Activated CD4-positive, alpha-beta T cell treated with anti-CD3 and anti-CD28 coated beads, Interleukin-2, amount 50 U/mL, for 16 hours (primary cell): ENCODE measurements at places on chromosomes 2 and 18.

DNA sequence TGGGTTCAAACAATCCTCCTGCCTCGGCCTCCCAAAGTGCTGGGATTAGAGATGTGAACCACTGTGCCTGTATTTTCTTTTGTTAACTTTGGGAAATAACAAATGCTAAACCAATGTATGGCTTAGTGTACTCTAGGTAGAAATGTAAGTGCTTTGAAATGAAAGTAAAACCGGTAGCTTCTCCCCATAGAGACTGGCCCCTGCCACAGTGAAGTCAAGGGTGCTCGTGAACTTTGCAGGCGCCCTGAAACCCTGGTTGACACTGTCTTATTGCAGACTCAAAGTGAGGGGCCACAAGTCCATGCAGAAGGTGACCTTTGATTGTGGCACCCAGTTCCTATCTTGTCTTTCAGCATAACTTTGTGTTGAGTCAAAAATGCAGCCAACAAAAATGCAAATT lies 24.2 kb upstream of the MTCL1 start:
- no peak for DNase-seq

DNA sequence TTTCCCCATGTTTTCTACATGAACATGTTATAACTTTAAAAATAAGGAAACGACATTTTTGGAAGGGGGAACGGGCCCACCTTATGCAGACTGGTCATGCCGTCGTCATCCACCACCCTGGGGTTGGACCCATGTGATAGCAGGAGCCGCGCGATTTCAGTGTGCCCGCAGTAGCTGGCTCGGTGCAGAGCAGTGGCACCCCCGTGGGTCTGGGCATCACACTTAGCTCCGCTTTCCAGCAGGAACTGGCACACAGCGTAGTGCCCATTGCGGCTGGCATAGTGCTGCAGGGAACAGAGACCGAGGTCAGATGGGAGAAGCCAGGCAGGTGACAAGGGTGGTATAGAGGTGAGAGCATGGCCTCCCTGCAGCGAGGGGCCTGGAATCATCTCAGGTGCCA lies 4.5 kb downstream of the ANKRD39 start:
- no peak for DNase-seq

GRCh38 chr2:154392256-154392655 lies 306.2 kb upstream of the KCNJ3 start:
- DNase-seq: no peak

DNA sequence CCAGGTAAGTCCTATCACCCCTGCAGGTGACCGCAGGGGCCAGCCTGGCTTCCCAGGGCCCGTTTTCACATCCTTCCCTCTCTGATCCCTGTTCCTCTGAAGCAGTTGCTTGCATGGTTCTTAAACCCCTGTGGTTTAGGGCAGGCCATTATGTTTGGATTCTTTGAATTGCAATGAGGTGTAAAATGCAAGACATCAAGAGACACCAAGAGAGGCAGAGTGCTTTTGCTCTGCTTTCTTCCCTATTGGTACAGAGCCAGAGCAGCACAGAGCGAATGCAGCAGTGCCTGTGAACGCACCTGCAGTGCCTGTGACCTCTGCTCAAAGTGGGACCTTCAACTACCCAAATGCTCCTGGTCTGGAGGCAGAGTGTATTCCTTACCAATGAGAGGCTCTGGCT lies 7.6 kb downstream of the RFX8 start:
- DNase-seq: no peak

GRCh38 chr18:49161627-49162026 lies 210.9 kb upstream of the SMAD7 start:
- DNase-seq: peak; percentile 92

DNA sequence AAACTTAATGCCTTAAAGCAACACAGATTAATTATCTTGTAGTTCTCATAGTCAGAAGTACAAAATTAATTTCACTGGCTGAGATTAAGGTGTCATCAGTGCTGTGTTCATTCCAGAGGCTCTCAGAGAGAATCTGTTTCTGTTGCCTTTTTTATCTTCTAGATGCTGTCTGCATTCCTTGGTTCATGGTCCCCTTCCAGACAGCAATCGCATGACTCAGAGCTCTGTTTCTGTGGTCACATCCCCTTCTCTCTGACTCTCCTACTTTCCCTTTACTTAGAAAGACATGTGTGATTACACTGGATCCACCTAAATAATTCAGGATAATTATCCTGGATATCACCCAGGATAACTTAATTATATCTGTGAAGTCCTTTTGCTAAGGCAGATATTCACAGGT lies 148.6 kb downstream of the MAIP1 start:
- DNase-seq: no peak

DNA sequence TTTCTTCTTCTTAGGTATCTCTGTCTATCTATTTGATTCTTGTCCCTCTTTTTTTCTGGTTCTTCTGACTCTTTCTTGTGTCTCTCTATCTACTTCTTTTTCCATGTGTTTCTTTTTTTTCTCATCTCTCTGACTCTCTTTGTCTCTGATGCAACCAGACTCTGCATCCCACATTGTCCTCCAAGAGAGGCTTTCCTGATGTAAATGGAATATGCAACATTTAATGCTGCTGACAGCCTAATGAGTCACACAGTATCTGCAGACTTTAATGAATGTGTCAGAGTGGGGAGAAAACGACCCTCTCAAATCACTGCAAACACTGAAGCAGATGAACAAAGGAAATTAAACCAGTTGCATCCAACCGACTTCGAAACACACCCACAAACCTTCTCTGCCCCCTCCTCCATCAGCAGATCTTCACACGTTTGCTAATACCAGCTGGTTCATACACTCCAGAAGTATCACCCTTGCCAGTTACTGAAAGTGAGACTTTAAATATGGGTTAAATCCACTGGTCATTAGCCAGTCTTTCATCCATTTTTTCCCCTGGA lies 351.5 kb downstream of the TXNL1 start:
- DNase-seq: no peak

GRCh38 chr2:39013871-39014270 lies 107.0 kb downstream of the SOS1 start:
- no peak for DNase-seq

DNA sequence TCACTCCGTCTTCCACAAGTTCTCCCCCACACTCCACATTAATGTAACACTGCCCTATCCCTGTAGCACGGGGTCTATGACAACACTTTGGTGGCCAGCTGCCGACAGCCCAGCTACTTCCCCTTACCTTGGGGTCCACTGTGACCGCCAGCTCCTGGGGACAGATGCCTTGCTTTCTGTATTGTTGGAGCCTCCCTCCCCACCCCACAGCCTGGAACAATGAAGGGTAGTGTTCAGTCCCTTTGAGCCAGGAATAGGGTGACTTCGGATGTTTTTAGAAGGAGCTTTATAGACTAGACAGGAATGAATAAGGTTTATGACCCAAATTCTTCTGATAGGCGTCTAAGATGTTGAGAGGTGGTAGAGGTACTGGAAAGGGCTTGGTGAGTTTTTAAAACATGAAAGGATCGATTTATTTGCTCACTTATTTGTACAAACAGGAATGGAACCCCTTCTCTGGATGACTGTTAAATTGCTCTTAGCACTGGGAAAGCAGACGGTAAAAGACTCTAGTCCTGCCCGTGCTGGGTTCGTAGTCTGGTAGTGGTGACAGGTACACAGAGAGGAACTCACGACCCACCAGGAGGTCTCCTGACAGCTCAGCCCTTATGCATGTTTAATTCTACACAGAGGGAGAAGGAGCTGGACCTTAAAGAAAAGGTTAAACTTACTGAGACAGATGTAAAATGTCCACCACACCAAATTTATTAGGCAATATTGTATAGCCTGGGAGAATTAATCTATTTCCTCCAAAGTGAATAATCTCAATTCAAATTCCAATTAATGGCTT lies 90.9 kb downstream of the MYCN start:
- no peak for DNase-seq

DNA sequence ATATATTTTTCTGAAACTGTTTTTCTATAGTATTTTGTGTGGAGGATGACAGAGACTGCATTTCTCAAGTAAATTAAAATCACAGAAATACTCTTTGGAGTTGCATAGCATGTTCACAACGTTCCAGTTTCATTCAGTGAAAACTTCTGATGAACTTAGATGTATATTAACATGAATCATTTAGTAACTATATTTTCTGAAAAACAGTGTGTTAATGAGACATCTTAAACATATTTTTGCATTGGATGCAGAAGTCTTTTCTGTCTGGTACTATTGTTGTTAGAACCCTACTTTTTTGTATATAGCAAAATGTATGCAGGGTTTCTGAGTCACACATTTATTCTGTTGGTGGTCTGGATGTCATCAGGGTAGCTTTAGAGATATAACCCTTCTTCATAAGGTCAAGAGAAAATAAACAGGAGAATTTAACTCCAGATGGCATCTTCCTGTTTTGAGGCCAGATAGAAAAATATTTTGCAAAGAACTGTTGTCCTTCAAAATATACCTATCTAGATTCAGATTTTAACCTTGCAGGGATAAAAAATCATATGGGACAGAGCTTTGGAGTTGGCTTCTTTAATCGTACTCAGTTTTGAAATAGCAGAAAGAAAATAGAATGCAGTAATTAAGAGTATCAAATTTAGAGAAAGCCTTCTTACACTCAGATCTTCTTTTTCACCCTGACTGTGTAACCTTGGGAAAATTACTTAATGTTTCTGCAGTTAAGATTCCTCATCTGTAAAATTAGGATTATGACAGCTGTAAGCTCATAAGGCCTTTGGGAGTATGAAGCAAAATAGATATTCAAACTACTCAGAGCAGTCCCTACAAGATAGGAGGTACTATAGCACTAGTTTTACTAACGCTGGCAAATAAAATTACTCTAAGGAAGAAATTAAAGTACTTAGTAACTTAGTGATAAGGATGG lies 5.3 kb downstream of the COL3A1 start:
- DNase-seq: no peak

DNA sequence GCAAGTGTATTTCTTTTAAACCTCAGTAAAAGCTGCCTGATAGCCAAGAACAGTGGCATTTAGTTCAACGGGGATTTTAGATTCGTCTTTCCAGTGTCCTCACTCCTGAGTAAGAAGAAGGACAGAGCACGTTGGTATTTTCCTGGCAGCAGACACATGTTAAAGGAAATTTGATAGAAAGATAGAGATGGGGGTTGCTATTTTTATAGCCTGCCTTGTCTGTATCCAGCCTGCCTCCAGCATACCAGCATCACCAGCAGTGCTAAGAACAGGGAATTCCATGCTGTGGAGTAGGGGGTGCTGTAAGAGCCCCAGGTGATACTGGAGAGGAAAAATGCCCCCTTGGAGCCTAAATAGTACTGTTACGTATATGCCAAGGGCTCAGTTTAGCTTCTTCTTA lies 1.1 kb upstream of the SMYD1 start:
- DNase-seq: no peak

- no peak for DNase-seq
Observed at GRCh38 chr2:182447863-182448262, 21.0 kb upstream of the PDE1A start.

DNA sequence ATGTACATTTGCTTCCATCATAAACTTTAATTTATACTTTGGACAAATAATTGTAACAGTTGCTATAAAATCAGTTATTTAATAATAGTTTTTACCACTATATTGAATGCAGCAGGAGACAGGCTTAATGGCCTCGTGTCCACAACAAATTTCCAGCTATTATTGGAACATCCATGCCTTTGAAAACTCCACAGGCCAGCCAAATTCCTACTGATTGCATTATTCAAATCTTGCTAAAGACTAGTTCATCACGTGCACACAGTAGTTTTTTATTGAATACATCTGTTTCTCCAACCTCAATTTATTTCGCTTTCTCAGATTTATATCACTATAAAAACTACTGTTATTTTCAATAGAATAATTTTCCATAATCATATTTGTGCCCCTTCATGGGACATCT lies 18.4 kb upstream of the PTPRM start:
- no peak for DNase-seq

DNA sequence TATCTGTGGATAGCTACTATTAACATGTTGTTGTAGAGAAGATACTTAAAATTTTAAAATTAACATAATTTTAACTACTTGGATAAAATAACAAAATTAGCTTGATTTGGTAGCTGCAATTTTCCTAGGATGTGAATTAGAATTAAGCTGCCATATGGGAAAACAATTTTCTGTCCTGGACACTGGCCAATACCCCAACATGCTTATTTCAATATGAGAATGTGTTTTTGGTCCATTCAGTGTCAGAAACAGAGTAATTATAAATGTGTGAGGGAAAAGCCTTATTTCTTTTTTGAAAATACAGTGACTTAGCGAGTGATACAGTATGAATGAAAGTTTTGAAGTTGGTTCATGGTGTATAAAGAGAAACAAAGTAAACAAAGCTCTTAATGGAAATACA lies 948.3 kb upstream of the GYPC start:
- no peak for DNase-seq

DNA sequence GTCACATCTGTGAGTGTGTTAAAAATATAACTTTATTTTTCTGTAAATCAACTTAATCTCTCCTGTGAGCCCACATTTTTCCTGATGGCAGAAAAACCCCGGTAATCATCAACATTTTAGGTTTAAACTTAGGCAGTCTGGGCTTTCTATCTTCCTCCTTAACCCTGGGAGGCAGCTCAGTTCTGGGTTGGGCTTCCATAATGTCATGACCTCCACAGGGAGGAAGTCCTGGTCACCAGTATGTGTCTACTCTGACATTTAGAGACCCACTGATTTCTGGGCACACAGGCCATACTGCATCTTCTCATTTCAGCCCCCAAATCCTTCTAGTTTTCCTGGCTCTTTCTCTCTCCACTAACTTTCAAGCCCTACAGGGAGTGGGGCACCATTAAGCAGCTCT lies 181.2 kb downstream of the DYSF start:
- DNase-seq: no peak

GRCh38 chr2:207332480-207333212 lies 166.9 kb upstream of the KLF7 start:
- peak; percentile 70 for DNase-seq

GRCh38 chr2:39405364-39405763 lies 31.7 kb downstream of the MAP4K3 start:
- DNase-seq: no peak

GRCh38 chr2:212961255-212961654 lies 190.2 kb downstream of the IKZF2 start:
- peak; percentile 27 for DNase-seq

GRCh38 chr2:207437524-207438143 lies 92.1 kb upstream of the CREB1 start:
- DNase-seq: no peak

DNA sequence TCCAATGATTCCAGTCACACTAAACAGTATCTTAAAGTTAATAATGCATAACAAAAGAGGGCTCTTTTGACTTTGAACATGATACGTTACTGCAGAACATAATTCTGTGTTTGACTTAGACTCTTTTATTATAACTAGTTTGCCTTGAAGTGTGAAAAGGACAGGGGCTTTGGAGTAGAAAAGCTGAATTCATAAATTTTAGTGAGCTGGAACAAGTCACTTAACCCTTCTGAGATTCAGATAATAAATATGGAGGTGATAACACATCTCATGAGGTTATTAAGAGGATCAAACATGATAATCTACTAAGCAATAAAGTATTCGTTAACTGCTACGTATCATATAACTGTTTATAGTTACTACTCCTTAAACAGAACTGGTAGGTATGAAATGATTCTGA lies 44.7 kb upstream of the FLACC1 start:
- DNase-seq: no peak
